Stimulated activated CD4-positive, alpha-beta T cell treated with anti-CD3 and anti-CD28 coated beads, TNF-alpha, amount 100 ng/mL, for 4 hours (primary cell): ENCODE measurements at places on chromosomes 5 and 9.

- DNase-seq: no peak
Observed at GRCh38 chr5:1001406-1002270, 7.0 kb upstream of the NKD2 start.

DNA sequence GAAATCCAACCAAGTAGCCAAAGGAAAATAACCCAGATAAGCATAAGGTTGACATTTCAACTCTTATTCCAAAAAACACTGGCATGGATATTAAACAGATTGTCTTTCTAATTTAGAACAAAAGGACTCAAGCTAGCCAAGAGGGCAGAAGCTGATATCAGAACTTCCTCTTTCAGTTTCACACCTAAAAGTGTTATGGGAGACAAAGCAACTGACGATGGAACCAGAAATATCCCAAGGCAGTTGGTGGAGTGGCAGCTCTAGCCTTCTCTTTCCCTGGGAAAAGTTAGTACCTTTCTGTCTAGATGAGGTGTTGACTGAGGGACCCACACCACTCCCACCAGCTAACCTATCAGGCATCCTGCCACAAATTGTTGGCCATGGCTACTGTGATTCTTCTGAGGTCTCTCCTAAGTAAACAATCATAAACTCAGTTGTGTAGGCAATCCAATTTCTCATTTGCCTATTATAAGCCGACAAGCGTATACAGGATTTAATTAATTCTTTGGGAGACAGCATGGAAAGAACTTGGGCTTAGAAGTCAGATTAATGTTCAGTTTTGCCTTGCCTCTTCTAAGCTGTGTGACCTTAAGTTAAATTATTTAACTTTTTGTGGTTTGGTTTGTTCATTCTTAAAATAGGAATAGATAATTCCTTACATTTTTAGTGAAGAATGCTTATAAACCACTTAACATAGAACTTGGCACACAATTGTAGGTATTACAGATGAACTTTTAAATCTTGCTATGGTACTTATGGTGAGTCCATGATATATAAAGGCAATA is 110.9 kb upstream of the ADAMTSL1 start:
- no peak for DNase-seq

GRCh38 chr5:159038907-159039306 is 60.8 kb downstream of the EBF1 start:
- DNase-seq: no peak

- no peak for DNase-seq
Observed at GRCh38 chr9:36211510-36211909, 20.8 kb downstream of the CLTA start.

- no peak for DNase-seq
Observed at GRCh38 chr9:92968081-92968480, 20.8 kb downstream of the FGD3 start.

- no peak for DNase-seq
Observed at GRCh38 chr5:170538696-170539586, 35.1 kb downstream of the KCNIP1 start.

- DNase-seq: no peak
Observed at GRCh38 chr9:77808751-77809081, 160.6 kb upstream of the GNA14 start.
